ENCODE measurements at places on chromosomes 12 and 14.

DNA sequence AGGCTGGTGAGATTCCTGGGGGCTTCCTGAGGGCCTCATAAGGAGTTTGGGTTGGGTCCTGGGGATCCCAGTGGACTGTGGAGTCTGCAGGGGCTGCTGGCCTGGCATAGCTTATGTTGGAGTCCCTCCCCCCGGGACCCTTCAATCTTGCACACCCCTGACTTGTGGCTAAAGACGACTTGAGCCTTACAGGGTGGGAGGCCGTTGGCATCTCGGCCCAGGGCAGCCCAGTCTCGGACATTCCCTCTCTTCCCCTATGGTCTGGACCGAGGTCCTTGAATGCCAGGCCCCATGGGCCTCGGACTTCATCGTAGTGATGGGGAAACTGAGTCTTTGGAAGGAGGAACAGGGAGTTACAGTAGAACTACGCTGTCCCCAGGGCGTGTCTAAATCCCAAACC lies 12.5 kb downstream of the RTL1 start:
- DNase-seq = no peak

DNA sequence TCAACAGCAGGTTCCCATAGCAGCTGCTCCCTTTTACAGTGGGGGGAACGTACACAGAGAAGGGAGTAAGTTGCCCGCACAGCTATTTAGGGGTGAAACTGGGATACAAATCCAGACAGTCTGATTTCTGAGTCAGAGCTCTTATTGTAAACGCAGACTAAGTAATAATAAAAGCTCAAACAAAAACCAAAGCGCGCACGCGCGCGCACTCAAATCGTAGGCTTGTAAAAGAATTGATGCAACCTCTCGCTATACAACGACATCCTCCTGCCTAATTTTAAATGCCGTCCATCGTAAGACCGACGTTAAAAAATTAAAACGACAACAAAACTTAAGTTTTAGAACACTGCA lies 747 bp upstream of the DACT1 start:
- peak; percentile 74 for DNase-seq

GRCh38 chr14:95518045-95518751 lies 1.7 kb upstream of the SYNE3 start:
- no peak for DNase-seq

- DNase-seq = no peak
Observed at GRCh38 chr12:82019533-82019932, 260.4 kb upstream of the PPFIA2 start.

DNA sequence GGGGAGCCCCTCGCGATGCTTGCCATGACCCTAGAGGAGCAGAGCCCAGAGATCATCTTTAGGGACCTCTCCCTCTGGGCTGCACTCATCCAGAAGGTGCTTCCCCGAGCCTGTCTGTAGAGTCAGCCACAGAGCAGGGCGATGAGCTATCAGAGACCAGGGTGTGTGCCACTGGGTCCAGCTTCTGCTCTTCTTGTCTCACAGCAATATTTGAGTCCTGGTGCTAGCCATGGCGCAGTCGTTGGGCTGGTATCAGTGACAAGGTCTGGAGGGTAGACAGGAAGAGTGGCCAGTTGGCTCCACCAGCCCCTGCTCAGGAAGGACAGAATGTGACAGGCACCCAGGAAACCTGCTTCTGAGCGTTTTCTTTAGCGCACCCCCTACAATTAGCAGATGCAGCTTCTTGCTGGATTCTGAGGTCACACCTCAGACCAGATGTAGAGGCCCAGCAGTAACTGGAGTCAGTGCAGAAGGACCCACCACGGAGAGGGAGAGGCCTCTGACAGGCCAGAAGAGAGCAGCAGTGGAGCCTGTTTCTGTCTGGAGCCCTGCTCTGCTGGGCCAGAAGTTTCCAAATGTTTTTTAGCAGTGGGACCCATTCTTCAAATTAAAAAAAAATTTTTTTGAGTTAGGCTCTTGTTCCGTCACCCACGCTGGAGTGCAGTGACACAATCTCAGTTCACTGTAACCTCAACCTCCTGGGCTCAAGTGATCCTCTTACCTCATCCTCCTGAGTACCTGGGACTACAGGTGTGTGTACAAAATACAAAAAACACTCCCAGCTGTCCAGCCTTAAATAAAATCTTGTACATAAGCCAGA lies 23.7 kb downstream of the ANKRD9 start:
- no peak for DNase-seq

DNA sequence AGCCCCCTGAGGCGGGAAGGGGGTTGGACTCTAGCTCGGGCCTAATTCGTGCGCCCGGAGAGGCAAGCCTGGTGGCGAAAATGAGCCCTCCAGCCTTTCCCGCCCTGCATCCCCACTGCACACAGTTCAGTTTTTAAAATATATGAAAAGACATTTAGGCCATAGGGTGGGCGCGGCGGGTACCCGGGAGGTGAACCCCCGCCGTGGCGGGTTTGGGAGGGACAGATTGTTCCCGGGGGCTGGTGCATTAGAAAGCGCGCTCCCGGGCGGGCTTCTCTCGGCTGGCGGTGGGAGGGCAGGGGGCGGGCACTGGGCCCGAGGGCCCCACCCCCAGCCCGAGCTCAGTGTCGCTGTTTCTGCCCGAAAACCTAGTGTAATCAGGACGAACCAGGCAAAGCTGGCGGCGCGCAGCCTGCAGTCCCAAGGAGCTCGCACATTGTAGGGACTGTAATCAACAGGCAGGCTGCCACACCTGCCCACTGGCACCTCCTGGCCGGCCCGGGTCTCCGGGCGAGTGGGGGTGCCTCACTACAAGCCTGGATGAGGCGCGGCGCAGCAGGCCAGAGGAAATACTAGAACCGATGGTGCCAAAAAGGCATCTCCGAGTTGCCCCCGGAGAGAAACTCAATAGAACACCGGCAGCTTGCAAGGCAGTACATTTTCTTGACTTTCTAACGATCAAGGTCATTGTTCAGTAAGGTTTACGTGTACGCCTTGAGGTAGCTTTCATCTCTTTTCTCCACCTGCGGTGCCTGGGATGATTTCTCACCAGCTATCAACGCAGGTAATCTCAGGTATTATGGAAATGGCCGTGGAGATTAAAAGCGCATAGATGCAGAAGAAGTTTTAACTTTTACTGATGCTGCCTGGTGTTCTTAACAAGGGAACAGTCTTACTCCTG lies 764 bp upstream of the SPTB start:
- DNase-seq = no peak

- DNase-seq = peak; percentile 19
Observed at GRCh38 chr14:29868000-29868399, 59.6 kb downstream of the PRKD1 start.

- no peak for DNase-seq
Observed at GRCh38 chr12:56330936-56331490, 2.8 kb downstream of the PAN2 start.

DNA sequence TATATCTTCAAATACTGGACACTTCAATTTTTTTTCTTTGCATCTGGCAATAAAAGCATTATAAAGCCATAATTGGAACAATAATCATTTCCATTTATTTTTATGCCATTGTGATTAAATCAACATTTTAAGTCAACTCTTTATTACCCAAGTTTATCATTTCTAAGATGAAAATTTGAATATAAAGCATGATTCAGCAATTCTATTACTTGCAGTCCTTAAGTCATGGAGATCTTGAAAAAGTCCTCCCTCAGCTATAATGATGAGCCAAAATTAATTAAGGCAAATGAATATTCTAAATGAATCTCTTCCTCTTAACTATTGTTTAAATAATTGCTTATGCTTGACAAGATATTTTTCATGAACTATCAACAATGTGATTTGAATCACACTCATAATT lies 65.7 kb downstream of the LIN7A start:
- no peak for DNase-seq

DNA sequence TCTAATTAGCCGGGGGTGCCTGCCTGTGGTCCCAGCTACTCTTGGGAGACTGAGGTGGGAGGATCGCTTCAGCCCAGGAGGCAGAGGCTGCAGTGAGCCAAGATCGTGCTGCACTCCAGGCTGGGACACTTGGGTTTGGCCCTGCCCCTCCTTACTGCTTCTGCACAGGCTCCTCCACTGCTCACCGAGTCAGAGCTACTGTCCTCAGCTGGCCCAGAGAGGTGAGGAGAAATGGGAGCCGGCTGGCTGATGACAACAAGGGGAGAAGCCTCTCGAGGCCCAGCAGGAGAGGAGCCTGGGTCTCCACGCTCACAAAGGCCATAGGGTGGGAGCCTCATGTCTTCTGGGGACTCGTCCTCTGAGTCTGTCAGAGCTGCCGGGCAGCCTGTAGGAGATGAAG lies 13.7 kb downstream of the CALCOCO1 start:
- no peak for DNase-seq

GRCh38 chr12:123286652-123287373 lies 15.2 kb upstream of the CDK2AP1 start:
- no peak for DNase-seq

GRCh38 chr14:31420319-31421111 lies at the start of gene HEATR5A:
TSS of gene HEATR5A (minus strand) at chr14:31420550. CDS start at chr14:31402975, 17,575 bp downstream.
- DNase-seq = peak; percentile 85

DNA sequence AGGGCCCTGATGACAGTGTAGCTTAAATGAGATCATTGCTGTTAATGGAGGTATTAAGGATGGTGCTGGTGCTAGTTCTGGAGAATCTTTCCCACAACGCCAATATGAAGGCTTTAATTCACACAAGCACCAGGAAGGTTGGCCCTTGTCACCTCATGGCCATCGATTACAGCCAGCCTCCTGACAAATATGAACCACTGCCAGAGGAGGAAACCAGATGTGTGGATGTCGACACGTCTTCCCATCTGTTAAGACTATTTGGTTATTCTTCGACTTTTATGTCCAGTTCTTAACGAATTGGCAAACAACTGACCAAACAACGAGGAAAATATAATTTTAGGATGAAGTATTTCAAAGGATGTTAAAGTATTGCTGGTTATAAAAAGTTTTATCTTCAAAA lies 79.5 kb downstream of the PIK3C2G start:
- no peak for DNase-seq

- DNase-seq = no peak
Observed at GRCh38 chr12:97601934-97602720, 139.5 kb downstream of the RMST start.

- no peak for DNase-seq
Observed at GRCh38 chr14:51682411-51682810, 30.7 kb downstream of the FRMD6 start.

DNA sequence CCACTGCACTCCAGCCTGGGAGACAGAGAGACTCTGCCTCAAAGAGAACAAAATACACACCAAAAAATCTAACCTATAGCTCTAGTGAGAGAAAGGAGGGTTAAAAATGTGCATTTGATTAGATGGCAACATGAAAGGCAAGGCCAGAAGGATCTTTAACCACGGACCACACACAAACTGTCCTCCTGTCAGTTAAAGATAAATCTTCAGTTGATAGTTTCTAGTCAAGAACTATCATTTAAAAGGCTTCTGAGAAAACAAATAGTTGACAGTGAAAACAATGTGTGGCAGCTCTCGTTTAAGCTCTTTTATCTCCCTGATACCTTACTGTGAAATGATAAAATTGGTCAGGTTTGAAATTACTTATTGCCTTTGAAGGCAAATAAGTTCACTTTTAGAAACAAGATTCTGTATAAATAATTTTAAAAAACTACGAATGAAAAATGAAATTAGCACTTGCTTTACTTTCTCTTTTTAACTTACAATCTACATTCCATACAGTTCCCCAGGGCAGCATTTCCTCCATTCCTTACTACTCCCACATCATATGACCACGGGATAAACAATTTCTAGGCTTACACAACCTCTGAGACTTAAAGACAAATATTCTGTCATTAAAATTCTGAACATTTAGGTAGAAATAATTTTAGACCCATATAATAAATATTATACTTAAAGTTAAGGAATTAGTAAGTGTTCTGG lies 71.4 kb upstream of the GNPNAT1 start:
- DNase-seq = peak; percentile 59

DNA sequence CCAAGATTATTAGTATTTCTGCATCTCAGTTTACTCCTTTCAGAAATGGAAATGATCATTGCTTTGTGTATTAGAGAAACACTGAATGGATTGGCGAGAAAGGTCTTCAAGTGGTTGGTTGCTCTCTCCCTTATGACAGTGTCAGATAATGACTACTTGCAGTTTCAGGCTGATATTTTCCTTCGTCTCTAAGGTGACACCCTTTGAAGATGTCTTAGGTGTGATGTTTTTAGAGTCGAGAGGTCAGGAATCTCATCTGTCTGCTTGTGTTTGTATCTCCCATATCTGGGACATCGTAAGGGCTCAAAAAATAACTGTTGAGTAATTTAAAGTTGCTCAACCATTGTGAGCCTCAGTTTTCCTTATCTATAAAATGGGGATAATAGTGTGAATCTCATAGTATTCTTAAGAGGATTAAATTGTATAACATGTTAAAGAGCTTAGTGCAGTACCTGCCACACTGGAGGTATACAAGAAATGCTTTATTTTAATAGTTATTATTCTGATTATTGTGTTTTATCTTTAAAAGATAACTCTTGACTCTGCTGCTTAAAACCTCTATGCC lies 40.1 kb downstream of the NPAS3 start:
- DNase-seq = no peak

Data from skeletal muscle cell (primary cell).